Activated CD8-positive, alpha-beta T cell treated with anti-CD3 and anti-CD28 coated beads for 36 hours (primary cell): ENCODE measurements at places on chromosomes 3 and 15.
A peak's percentile ranks its signal among the peaks of the same experiment; 100 is the strongest.

GRCh38 chr3:135528413-135529015 lies 437.0 kb upstream of the PPP2R3A start:
- H3K27me3 ChIP-seq: no peaks in the 10 kb centered on the region
- H3K4me1 ChIP-seq: no peaks in the 10 kb centered on the region
- no peak for DNase-seq
- H3K27ac ChIP-seq: no peak overlapping the region
- no peaks in the 10 kb centered on the region for H3K36me3 ChIP-seq

DNA sequence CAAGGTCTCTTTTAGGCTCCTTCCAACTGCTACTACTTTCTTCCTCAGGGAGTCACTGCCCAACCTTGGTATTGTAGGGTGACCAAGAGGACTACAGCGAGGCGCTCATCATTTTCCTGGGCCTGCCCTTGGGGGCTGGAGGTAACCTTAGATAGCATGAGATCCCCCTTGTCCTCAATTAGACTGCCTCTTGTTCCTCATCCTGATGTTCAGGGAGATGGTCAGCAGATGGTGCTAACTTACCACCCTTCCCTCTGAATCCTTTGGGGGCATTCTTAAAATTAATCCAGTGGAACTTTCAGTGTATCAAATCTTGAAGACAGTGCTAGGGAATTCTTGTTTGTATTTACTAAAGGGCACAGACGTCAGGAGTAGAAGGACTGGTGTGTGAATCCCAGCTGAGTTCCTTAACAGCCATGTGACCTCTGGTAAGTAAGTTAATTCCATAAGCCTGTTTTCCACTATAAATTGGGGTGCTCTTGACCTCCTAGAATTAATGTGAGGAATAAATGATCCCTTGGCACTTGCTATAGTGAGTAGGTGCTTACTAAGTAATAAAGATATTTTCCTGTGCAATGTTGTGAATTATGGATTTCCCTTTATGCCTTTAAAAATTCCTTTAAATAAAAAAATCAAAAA lies 4.1 kb upstream of the CLPX start:
- no peak overlapping the region for H3K27ac ChIP-seq
- H3K36me3 ChIP-seq: peaks cover 1% of the 10 kb centered on the region
- H3K4me3 ChIP-seq: no peak overlapping the region
- H3K4me1 ChIP-seq: peaks cover 5% of the 10 kb centered on the region

DNA sequence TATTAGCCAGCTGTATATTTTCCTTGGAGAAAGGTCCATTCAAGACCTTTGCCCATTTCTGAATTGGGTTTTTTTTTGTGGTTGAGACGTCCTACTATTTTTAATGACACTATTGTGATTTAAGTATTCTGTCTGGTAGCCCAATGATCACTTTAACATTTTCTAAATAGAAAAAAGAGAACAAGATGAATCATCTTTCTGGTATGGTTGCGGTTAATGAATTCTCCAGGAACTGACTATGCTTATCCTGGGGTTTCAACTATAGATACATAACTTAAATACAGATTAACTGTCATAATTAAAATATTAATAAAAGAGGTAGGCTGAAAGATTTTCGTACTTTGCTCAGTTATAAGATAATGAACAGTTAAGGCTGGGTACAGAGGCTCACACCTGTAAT lies 51.9 kb downstream of the PBRM1 start:
- no peaks in the 10 kb centered on the region for H3K4me1 ChIP-seq
- H3K27ac ChIP-seq: no peak overlapping the region
- no peak for DNase-seq
- no peaks in the 10 kb centered on the region for H3K27me3 ChIP-seq
- H3K4me3 ChIP-seq: no peak overlapping the region

DNA sequence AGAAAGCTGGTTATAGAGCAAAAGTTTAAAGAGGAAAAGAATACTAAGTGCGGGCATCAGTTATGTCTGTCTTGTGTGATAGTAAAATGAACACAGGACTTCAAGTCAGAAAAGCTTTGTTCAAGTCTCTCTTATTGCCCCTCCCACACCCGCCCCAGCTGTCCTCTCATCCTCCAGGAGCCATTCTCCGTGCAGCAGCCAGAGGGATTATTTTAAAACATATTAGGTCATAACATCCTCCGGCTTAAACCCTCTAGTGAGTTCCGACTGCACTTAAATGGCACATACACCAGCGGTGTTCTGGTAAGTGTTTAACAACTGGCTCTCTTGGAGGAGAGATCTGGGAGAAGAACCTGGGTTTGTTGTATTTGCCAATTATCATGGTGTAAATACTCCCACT lies 104.8 kb upstream of the TNFAIP8L3 start:
- no peaks in the 10 kb centered on the region for H3K36me3 ChIP-seq
- H3K27ac ChIP-seq: no peak overlapping the region
- no peak for DNase-seq
- no peaks in the 10 kb centered on the region for H3K4me1 ChIP-seq
- H3K27me3 ChIP-seq: peaks cover 14% of the 10 kb centered on the region

DNA sequence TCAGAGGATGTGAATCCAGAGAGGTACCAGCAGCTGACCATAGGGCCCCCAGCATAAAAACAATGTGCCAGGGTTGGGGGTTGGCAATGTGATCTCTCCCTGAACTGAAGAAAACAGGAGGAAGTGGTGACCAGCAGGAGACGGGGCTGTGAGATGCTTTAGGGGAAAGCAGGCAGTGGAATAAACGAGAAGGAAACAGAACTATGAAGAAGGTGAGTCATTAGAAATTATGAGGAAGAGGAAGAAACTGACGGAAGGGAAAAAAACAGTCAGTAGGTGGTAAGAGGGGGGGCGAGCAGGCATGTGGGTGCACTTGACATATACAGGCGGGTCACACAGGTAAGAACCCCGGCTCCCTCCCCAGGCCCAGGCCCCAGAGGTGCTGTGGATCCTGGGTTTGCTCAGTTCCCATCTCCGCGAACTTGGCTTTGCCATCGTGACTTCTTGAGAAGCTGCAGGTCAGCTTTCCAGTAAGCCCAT lies 42.2 kb upstream of the B3GNT5 start:
- peaks cover 47% of the 10 kb centered on the region for H3K36me3 ChIP-seq
- peak overlapping the region; percentile 94 for H3K27ac ChIP-seq
- DNase-seq: peak; percentile 76
- H3K4me3 ChIP-seq: peak overlapping the region; percentile 26
- H3K27me3 ChIP-seq: no peaks in the 10 kb centered on the region
